ENCODE measurements at places on chromosomes 11 and 22.

DNA sequence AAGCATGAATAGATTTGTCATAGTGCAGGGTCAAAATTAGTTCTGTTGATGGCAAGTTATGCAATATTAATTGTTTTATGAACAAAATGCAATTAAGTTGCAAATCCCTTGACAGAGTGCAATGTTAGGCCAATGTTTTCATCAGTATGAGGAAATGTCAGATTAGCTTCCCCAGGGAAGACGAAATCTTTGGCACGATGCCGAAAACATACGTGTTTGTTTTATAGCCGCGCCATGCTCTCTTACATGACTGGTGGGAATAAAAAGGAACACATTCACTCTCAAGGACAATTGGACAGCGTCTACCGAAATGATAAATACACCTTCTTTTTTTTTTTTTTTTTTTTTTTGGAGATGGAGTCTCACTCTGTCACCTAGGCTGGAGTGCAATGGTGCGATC is 27.0 kb downstream of the MFNG start:
- no peak for DNase-seq

GRCh38 chr11:14826600-14826999 is 65.4 kb downstream of the CYP2R1 start:
- no peak for DNase-seq

- no peak for DNase-seq
These were observed 9.1 kb upstream of the POU2AF2 start for GRCh38 chr11:111236383-111236782.

GRCh38 chr11:118868659-118869058 is 15.0 kb upstream of the CXCR5 start:
- no peak for DNase-seq

- no peak for DNase-seq
These were observed 45.6 kb upstream of the HIPK3 start for GRCh38 chr11:33211580-33211979.

DNA sequence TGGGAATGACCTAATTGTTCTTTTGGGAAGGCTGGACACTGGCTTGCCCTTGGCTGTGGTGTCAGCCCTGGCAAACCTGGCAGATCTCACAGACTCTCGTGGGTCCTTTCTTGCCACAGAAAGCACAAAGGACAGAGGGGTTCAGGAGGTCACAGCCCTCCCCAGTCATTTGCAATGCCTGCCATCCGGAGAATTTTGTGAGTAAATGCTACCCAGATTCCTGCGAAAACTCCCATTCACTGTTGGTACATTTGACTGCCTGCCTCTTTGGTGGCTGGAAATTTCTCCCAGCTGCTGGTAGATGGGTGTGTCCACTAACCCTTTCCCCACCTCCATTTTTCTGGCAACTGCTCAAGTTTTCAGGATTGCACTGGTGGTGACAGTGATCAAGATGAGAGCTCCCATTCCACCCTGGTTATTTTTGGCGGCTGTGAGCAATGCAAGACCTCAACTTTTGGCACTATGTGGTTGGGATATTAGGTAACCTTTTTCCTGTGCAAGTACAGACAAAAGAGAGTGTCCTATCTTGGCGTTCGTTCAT is 155.7 kb downstream of the NAV2 start:
- peak; percentile 89 for DNase-seq

DNA sequence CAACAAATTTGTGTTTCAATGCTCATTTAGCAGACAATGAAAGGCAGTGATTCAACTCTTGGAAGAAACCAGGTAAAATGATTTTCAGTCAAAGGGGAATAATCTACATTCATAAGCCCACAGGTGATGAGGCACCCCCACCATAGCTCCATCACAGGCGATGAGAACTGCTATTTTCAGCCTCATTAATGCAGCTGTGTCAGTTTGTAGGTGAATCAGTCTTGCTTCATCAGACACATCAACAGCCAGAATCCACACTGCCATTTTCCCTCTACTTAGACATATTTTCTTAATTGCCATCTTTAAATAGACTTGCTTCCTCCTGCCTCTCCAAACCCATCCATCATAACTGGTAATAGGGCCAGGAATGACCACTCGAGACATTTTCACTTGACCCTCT is 701.0 kb downstream of the OPCML start:
- DNase-seq = no peak

DNA sequence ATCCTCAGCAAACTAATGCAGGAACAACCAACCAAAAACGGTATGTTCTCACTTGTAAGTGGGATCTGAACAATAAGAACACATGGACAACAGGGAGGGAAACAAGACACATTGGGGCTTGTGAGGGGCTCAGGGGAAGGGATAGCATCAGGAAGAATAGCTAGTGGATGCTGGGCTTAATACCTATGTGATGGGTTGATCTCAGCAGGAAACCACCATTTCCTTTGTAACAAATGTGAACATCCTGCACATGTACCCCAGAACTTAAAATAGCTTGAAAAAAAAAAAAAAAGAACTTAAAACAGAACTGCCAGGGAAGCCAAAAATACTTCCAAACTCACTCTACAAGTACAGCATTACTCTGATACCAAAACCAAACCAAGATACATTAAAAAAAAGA is 33.8 kb downstream of the CASP4 start:
- DNase-seq = no peak

- no peak for DNase-seq
These were observed 145.7 kb downstream of the TENM4 start for GRCh38 chr11:79294845-79295731.
